ENCODE measurements at places on chromosomes 1 and 21.

DNA sequence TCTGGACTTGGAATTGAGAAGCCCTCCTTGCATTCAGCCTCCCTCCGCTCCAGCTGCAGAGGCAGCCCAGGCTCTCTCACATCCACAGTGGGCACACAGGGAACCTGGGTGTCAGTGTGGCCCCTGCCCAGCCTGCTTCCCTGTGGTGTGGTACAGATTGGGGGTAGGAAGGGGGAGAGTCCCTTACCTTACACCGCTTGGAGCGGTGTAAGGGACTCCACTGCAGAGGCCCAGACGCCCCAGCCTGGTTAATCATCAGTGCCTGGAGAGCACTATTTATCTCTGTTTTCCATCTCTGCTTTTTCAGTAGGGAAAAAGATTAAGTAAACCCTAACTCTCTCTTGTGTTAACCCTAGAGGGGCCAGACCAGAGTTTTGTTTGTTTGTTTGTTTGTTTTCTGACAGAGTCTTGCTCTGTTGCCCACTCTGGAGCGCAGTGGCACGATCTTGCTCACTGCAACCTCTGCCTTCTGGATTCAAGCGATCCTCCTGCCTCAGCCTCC is 803 bp upstream of the RHBG start:
- DNase-seq: no peak

- DNase-seq: no peak
Observed at GRCh38 chr1:5989731-5990271, 2.4 kb downstream of the NPHP4 start.

GRCh38 chr1:66370462-66370971 is 163.4 kb upstream of the SGIP1 start:
- DNase-seq: no peak

- DNase-seq: no peak
Observed at GRCh38 chr1:67958472-67958871, 92.0 kb downstream of the DIRAS3 start.

- DNase-seq: no peak
Observed at GRCh38 chr1:31801458-31801857, 14.4 kb downstream of the SPOCD1 start.

GRCh38 chr1:30853350-30853749 is 55.2 kb downstream of the SDC3 start:
- DNase-seq: no peak

- no peak for DNase-seq
Observed at GRCh38 chr1:27322569-27323240, 742 bp downstream of the TMEM222 start.

- peak; percentile 22 for DNase-seq
Observed at GRCh38 chr1:182383037-182383661, 8.4 kb downstream of the GLUL start.

- DNase-seq: no peak
Observed at GRCh38 chr1:151805066-151805820, at the start of gene LINGO4. Gene LINGO4, minus strand, starts transcription at chr1:151805419. Its CDS starts 2,715 bp downstream, at chr1:151802704.

DNA sequence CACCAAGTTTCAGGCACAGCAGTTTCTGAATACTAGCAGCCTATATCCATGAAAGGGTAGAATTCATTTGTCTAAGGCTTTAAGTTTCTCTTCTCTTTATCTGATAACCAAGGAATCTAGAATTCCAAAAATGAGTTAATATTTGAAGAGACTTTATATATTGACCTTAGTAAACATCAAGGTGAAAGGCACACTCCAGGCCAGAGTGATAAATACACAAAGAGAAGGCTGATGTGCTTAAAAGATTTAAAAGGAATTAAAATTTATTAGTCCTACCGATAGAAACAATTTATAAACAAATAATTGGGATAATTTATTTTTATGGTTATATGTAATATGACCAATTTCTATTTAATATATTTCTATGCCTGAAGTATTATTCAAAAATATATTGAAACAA is 93.4 kb upstream of the DESI2 start:
- no peak for DNase-seq

DNA sequence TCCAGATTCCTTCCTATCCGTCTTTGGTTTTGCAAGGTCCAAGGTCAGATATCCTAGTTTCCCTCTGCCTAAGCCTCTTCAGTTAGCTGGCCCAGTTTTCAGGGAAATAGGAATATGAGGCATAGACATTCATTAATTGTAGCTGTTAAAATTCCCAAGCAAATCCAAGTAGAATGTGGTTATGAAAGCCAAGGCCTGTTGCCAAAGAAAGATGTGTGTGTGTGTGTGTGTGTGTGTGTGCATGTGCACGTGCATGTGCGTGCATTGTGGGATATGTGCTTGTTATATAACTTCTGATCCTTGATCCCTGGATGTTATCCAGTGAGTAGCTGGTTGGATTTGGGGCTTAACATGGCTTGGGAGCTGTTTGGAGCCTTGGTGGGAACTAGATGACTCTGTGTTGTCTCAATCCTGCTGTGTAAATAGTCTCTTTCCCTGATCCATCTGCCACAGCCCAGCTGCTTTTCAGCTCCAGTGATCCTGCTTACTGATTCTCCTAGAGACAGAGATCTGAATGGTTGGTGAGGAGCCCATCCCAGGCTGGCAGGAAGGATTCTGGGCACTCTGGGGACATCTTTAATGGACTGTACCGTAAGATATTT is 70.6 kb upstream of the GCLM start:
- DNase-seq: no peak

DNA sequence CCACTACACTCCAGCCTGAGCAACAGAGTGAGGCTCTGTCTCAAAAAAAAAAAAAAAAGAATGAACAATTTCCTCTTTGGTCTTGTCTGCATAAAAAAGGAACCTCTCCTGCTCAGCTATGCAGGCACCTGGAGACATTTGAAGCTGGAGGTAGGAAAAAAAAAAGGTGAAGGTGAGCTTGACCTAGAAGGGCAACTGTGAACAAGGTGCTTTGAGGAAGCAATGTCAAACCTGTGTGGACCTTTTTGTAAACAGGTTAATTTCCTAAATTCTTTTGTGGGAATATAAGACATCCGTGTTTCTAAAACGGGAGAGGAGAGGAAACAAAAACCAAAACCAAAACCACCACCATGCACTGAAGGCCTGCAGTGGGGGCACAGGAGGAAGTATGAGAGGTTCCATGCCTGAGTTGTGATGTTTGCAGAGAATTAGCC is 77.5 kb downstream of the SLC45A1 start:
- peak; percentile 67 for DNase-seq

- no peak for DNase-seq
Observed at GRCh38 chr21:29359718-29360117, 61.0 kb downstream of the BACH1 start.

DNA sequence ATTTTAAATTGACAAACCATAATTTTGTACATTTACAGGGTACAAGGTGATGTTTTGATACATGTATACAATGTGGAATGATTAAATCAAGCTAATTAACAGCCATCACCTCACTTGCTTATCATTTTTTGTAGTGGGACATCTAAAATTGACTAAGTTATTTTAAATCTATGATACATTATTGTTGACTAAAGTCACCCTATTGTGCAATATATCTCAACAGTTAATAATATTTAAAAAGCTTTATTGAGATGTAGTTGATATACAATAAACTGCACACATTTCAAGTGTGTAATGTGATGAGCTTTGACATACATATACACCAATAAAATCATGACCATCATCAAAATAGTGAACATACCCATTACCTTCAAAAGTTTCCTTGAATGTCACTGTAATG is 242.5 kb upstream of the PLXNA2 start:
- no peak for DNase-seq

DNA sequence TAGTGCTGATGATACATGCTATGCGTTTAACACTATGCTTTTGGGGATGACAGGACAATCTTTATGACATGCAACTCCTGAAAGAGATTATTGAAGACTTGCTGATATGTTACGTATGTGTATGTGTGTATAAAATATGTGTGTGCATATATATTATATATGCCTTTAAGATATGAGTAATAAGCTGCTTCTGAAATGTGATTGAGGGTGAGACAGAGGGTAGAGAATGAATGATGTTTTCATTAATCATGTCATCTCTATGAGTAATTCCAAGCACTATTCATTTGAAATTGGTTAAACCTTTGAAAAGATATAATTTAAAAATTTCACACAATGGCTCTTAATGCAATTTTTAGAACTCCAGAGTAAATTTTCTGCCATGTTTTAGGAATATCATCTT is 5.8 kb downstream of the BCL9 start:
- no peak for DNase-seq

- no peak for DNase-seq
Observed at GRCh38 chr1:97996880-97997279, 76.0 kb upstream of the DPYD start.

DNA sequence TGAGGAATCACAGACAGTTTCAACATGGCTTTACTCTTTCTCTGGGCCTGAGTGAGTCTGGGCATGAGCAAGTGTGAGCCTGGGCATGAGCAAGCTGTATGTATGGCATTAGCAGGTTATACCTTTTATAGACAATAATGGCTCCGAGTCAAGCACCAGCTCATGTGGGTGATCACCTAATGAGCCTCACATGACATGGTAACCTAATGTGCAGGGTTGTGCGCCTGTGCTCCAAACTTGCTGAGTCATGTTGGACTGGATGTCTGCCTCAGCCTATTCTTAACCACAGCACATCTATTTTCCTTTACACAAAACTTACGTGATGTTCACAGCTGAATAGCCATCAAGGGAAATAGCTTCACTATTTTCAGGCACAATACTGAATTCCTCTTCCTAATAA is 236.2 kb upstream of the NRIP1 start:
- DNase-seq: peak; percentile 18

GRCh38 chr1:157137408-157138219 is 581 bp downstream of the ETV3 start:
- DNase-seq: peak; percentile 57

- no peak for DNase-seq
Observed at GRCh38 chr21:45655124-45655523, 11.6 kb downstream of the PCBP3 start.

GRCh38 chr1:85708829-85709227 is 595 bp upstream of the ZNHIT6 start:
- peak; percentile 51 for DNase-seq

GRCh38 chr1:210525716-210526454 is 197.2 kb downstream of the HHAT start:
- DNase-seq: no peak

GRCh38 chr21:26185446-26185845 is 14.9 kb upstream of the APP start:
- DNase-seq: no peak

DNA sequence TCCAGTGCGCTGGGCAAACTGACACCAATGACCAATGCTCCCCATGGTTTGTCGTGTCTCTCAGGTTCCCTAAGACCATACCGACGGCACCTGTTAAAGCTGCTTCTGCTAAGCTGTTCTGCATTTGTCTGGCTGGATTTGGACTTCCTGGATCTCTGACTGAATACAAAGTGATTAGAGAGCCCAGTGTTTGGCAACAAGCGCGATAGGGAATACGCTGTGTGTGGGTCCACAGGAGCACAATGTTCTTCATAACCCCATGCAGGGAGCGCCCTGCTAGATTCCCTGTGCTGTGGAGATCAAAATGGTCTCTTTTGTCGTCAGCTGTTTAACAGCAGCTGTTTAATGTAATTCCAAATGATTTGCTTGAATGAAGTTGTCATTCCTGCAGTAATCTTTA is 26.0 kb upstream of the ESRRG start:
- no peak for DNase-seq

DNA sequence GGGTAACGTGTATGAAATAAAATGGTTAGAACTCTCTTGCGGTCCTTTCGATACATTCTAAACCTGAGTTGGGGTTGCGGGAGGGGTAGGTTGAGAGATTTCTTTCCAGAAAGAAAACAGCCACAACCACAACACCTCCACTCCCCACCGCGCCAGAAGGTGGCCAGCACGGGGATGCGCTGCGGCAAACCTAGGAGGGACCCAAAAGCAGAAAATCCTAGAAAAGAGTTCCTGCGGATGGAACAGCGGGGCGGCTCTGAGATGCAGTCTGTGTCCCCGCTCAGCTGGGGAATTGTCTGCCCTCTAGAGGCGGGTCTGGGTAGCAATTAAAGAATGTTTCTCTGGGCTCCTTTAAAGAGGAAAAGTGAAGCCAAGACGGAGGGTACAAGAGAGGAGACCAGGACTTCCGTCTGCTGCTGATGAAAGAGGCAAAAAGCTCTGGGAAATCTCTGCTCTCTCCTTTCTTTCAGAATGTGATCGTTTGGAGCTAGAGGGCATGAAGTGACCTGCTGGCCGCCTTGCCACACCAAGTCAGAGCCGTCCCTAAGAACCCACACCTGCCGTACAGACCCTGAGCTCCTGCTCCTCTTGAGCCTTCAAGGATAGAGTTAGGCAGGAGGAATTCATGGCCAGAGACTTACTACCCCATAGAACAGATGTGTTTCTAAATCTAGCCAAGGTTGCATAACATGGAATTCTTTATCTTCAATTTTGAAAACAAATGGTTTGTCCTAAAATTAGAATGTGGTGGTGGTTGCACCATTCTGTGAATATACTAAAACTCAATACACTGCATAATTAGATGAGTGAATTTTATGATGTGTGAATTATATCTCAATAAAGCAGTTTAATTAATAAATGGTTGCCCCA is 46.5 kb upstream of the COA6 start:
- DNase-seq: peak; percentile 92

DNA sequence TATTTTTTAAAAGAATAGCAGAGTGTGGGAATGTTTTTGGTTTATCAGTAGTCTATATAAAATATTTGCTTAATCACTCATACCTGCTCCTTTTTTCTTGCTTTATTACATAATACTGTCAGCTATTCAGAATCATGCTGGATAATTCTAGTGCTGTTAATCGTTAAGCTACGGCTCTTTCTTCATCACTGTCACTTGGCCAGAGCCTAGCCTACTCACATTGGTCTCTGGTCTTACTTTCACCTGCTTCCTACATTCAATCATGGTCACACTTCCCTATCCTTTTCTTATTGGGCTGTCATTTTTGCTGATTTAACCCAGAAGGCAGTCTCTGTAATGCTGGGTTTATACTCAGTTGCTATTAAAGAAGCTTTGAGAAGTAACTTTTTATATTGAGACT is 2.5 kb downstream of the KLHL20 start:
- DNase-seq: no peak

GRCh38 chr1:231581859-231582258 is 44.7 kb upstream of the DISC1 start:
- no peak for DNase-seq

GRCh38 chr1:200368556-200368955 is 41.3 kb downstream of the ZNF281 start:
- no peak for DNase-seq

DNA sequence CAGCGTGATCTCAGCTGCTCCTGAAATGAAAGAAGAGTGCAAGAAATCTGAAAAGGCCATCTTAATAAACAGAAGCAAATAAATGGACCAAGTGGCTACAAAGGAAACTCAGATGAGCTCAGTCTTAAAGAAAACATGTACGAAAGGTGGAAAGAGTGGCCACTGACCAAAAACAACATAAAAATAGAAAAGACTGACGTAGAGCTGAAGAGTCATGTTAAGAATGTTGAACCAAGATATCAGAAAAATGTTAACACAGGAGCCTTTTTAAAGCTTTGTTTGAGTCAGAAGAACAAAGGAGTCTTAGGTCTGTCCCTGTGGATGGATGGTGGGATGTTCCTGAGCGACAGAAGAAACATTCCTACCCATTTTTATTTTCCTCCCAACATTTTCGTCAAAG is 30.8 kb upstream of the ZNF648 start:
- DNase-seq: no peak

Measured in OCI-M1 (cell line).